Prostate gland (tissue), 2 donors: ENCODE measurements at places on chromosomes 16 and 17.
A peak's percentile ranks its signal among the peaks of the same experiment; 100 is the strongest.

DNA sequence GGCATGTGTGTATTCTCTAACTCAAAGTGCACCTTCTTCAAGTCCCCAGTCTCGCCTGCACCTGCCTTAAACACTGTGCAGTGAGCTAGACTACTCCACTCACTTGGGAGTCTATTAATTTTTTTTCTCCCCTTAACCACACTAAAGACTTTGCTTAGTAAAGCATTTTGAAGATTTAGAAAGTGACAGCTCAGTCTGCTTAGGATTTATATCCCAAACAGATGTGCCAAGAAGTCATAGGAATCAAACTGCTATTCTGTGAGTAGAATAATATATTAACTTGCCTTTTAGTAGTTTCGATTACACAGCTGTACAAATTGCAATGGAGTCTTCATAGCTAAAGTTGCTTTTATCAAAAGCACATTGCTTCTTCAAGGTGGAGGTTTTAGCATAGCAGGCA lies 47.2 kb upstream of the MED13 start:
- no peak overlapping the region for H3K4me3 ChIP-seq
- H3K36me3 ChIP-seq, result no peaks in the 10 kb centered on the region
- H3K4me1 ChIP-seq, result no peaks in the 10 kb centered on the region
- H3K27me3 ChIP-seq, result no peaks in the 10 kb centered on the region

GRCh38 chr17:37465069-37465616 lies 24.5 kb upstream of the DUSP14 start:
- H3K27ac ChIP-seq, result no peak overlapping the region
- H3K4me1 ChIP-seq, result no peaks in the 10 kb centered on the region
- no peak overlapping the region for H3K4me3 ChIP-seq
- no peaks in the 10 kb centered on the region for H3K36me3 ChIP-seq
- no peak for DNase-seq

- H3K27ac ChIP-seq, result no peak overlapping the region
- peak; percentile 46 for DNase-seq
- H3K4me3 ChIP-seq, result no peak overlapping the region
- no peaks in the 10 kb centered on the region for H3K27me3 ChIP-seq
- no peaks in the 10 kb centered on the region for H3K36me3 ChIP-seq
These were observed 5.9 kb upstream of the XYLT1 start for GRCh38 chr16:17476414-17477259.

DNA sequence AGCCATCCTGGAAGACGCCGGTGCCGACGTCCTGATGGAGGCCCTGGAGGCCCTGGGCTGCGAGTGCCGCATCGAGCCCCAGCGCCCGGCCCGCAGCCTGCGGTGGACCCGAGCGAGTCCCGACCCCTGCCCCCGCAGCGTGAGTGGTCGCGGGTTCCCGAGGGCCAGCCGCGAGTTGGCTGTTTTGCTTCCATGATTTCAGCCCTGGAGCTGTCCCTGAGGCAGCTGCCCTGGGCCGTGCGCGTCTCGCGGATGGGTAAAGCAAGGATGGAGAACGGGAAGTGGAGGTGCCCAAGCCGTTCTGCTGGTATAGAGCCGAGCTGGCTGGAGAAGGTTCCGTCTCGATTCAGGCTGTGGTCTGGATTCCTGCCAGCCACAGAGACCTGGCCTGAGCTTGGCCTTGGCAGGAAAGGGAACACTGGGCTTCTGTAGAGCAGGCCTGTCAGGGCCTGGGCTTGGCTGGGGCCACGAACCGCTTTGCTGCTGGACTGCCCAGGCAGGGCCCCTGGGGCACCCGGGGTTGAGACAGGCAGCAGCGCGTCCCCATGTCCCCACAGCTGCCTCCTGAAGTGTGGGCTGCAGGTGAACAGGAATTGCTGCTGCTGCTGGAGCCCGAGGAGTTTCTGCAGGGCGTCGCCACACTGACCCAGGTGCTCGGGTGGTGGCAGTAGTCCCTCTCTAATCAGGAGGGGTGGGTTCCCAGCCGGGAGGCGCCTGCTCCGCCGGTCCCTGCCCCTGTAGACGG lies 941 bp upstream of the MRPS34 start:
- H3K4me1 ChIP-seq, result peaks cover 14% of the 10 kb centered on the region
- DNase-seq, result no peak
- H3K27ac ChIP-seq, result peak overlapping the region; percentile 96
- peak overlapping the region; percentile 83 for H3K4me3 ChIP-seq
- no peaks in the 10 kb centered on the region for H3K27me3 ChIP-seq

GRCh38 chr16:9625122-9625521 lies 533.7 kb downstream of the HAPSTR1 start:
- H3K4me1 ChIP-seq, result no peaks in the 10 kb centered on the region
- H3K36me3 ChIP-seq, result no peaks in the 10 kb centered on the region
- no peak overlapping the region for H3K27ac ChIP-seq

- DNase-seq, result no peak
- H3K27me3 ChIP-seq, result no peaks in the 10 kb centered on the region
- no peak overlapping the region for H3K27ac ChIP-seq
- H3K4me3 ChIP-seq, result no peak overlapping the region
These were observed 84.9 kb downstream of the CYB561 start for GRCh38 chr17:63361182-63361581.

- no peak overlapping the region for H3K4me3 ChIP-seq
- no peak for DNase-seq
- no peaks in the 10 kb centered on the region for H3K36me3 ChIP-seq
- no peaks in the 10 kb centered on the region for H3K27me3 ChIP-seq
These were observed 67.2 kb downstream of the CCDC182 start for GRCh38 chr17:57677858-57678257.

DNA sequence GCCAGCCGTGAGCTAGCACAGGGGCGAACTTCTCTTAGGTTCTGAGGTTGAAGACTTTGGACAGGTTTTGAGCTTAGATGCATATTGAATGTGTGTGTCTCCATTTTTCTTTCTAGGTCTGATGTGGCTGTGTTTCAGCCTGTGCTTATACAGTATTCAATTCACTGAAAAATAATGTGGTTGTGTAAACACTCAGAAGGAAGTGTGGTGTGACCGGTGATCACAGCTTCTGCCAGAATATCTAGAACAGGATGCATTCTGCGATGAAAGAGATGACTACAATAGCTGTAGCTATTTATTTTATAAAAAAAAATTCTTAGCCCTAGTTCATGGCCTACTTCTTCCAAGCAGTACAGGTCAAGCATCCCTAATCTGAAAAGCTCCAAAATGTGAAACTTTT lies 64.4 kb downstream of the MAP2K6 start:
- no peak for DNase-seq
- H3K27me3 ChIP-seq, result no peaks in the 10 kb centered on the region
- no peaks in the 10 kb centered on the region for H3K36me3 ChIP-seq
- no peaks in the 10 kb centered on the region for H3K4me1 ChIP-seq
- H3K4me3 ChIP-seq, result no peak overlapping the region
- H3K27ac ChIP-seq, result no peak overlapping the region

DNA sequence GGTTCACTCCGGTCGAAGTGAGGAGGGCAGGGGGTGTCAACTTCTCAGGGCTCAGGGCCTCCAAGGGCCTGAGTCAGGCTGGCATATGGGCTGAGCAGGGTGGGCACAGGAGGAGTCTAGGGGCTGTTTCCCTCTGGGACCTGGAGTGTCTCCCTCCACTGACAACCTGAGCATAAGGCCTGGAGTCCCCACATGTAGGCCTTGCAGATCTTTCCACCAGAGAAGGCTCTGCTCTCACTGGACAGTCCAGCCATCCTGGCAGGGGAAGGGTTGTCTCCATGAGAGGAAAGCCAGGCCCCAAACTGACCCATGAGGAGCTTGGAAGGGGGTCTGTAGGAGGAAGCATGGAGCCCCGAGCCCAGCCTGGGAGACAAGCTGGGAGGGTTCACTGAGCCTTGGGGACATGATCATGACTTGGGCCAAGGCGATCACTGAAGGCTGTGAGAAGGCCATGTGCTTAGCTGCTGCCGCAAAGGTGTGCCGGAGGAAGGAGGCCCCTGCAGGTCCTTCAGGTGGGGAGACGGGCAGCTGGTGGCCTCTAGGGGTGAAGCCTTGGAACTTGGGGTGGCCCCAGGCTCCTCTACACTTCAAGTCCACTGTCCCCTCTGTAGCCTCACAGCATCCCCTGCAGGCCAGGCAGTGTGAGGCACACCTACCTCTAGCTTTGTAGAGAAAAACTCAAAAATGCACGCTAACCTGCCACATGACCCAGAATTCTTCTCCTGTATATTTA lies 9.9 kb downstream of the CMTM2 start:
- no peaks in the 10 kb centered on the region for H3K4me1 ChIP-seq
- H3K27ac ChIP-seq, result no peak overlapping the region
- H3K27me3 ChIP-seq, result no peaks in the 10 kb centered on the region
- no peak for DNase-seq
- H3K4me3 ChIP-seq, result no peak overlapping the region
- H3K36me3 ChIP-seq, result no peaks in the 10 kb centered on the region

DNA sequence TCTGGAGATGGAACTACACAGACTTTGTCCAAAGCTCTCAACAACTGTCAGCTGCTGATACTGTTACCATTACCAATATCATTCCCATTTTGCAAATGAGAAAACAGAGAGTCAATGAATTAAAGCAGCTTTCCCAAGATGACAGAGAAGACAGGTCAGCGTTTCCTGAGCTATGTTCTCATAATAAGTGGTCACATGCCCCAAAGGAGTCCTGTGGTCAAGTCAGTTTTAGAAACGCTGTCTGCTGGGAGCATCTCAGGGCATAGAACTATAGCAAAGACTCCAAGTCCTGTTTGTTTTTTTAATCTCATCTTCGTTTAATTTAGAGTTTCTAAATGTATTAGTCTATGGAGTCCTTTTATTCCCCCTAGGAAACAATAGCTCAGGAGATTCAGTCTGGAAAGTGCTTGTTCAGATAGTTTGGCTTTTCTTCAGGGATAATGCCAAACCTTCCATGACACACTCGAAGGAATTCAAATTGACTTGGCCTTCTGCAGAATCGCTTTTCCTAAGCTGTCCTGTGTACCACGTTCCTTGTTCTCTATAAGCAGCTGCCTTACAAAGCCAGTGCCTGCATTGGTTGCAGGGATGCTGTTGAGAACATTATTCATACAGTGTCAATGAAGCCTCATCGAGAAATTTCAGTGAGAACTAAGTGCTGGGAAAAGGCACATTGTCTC lies 12.1 kb downstream of the CCDC42 start:
- no peak for DNase-seq
- no peaks in the 10 kb centered on the region for H3K36me3 ChIP-seq
- H3K4me3 ChIP-seq, result no peak overlapping the region
- no peak overlapping the region for H3K27ac ChIP-seq
- H3K27me3 ChIP-seq, result no peaks in the 10 kb centered on the region

DNA sequence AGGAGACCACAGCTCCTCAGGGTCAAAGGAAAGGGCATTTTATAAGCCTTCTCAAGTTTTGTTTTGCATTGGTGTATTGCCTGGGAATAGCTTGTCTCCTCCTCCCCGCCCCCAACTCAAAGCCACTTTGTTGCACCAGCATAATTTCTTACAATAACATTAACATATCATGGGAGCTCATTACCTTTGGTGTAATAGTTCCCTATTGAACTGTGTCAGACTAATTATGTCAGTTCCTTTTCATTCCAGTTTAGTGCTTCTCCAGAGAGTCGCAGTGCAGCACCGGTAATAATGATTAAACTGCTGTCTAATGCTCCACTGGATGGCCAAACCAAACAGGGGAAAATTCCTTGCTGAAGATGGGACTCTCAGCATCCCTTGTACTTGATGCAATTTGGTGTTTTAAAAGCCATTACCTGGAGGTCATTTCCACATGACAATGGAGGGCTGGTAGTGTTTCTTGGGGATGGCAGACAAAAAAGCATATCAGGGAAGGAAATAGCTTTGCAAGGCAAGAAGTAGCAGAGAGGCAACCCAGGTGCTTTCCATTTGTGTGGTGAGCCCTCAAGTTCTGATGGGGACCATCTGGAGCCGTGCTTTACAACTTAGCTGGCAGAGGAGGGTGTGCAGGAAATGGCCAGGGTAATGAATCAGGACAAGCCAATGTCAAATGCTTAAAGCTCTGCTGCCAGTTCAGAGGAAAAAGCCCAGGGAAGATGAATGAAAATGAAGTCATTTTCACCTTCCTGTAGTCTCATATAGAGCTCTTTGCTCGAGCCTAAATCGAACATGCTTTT lies 91.5 kb upstream of the NLRP1 start:
- H3K27ac ChIP-seq, result no peak overlapping the region
- no peak overlapping the region for H3K4me3 ChIP-seq
- no peaks in the 10 kb centered on the region for H3K27me3 ChIP-seq
- DNase-seq, result no peak
- no peaks in the 10 kb centered on the region for H3K4me1 ChIP-seq
- no peaks in the 10 kb centered on the region for H3K36me3 ChIP-seq

GRCh38 chr17:31388770-31389656 lies 2.5 kb upstream of the RAB11FIP4 start:
- H3K4me1 ChIP-seq, result no peaks in the 10 kb centered on the region
- no peaks in the 10 kb centered on the region for H3K36me3 ChIP-seq
- no peak overlapping the region for H3K27ac ChIP-seq
- no peak for DNase-seq
- H3K27me3 ChIP-seq, result peaks cover 4% of the 10 kb centered on the region
- H3K4me3 ChIP-seq, result no peak overlapping the region

DNA sequence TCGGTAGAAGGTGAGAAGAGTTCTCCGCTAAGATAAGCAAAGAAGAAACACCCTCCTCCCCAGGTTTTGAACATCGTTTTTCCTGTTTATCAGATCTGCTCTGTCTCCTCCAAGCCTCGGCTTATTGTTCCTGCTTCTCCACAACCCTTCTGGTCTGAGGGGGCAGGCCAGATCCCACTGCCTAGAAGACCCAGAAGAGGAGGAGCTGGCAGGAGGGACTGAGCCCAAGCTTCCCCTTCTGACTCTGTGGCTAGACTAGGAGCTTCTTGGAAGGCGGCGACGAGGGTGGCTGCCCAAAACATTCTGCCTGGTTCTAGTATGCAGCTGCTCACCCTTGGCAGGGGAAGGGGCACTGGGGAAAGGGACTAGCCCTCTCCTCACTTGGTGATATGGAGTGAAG lies 5.2 kb upstream of the HOXB5 start:
- H3K4me3 ChIP-seq, result no peak overlapping the region
- H3K27ac ChIP-seq, result no peak overlapping the region
- H3K27me3 ChIP-seq, result peaks cover 51% of the 10 kb centered on the region
- no peaks in the 10 kb centered on the region for H3K4me1 ChIP-seq
- DNase-seq, result no peak

GRCh38 chr16:12131755-12132154 lies 155.2 kb downstream of the SNX29 start:
- H3K4me1 ChIP-seq, result no peaks in the 10 kb centered on the region
- no peak overlapping the region for H3K27ac ChIP-seq

GRCh38 chr17:38428112-38428642 lies at the start of gene ARHGAP23:
Gene ARHGAP23 (plus strand): TSS chr17:38428464. CDS start chr17:38428486, 22 bp downstream.
- H3K4me1 ChIP-seq, result peaks cover 4% of the 10 kb centered on the region
- H3K36me3 ChIP-seq, result no peaks in the 10 kb centered on the region
- peak within 1 kb of the TSS; percentile 86 for H3K27ac ChIP-seq
- no peaks in the 10 kb centered on the region for H3K27me3 ChIP-seq
- peak within 1 kb of the TSS; percentile 76 for H3K4me3 ChIP-seq
- peak; percentile 21 for DNase-seq

- no peak overlapping the region for H3K27ac ChIP-seq
- H3K36me3 ChIP-seq, result no peaks in the 10 kb centered on the region
- H3K4me3 ChIP-seq, result no peak overlapping the region
- H3K27me3 ChIP-seq, result no peaks in the 10 kb centered on the region
- no peaks in the 10 kb centered on the region for H3K4me1 ChIP-seq
- no peak for DNase-seq
These were observed 38.6 kb downstream of the CREBBP start for GRCh38 chr16:3841729-3842508.

- H3K27me3 ChIP-seq, result no peaks in the 10 kb centered on the region
- DNase-seq, result no peak
- no peak overlapping the region for H3K27ac ChIP-seq
- H3K4me1 ChIP-seq, result no peaks in the 10 kb centered on the region
These were observed 5.8 kb upstream of the WFDC1 start for GRCh38 chr16:84288902-84289301.

- H3K27ac ChIP-seq, result no peak overlapping the region
- H3K4me3 ChIP-seq, result no peak overlapping the region
- no peak for DNase-seq
- H3K4me1 ChIP-seq, result no peaks in the 10 kb centered on the region
- H3K36me3 ChIP-seq, result peaks cover 6% of the 10 kb centered on the region
- no peaks in the 10 kb centered on the region for H3K27me3 ChIP-seq
These were observed 8.3 kb downstream of the NKIRAS2 start for GRCh38 chr17:42027961-42028790.
